ENCODE measurements at places on chromosomes 1 and 21. TPM values are rescaled to one million over a fixed set of nuclear protein-coding genes. Genes with fewer than 3 reads are reported as not detected.

KCNJ9 gene
- total RNA-seq, result under 0.01 TPM

OR2L13 gene
- total RNA-seq, result not detected

IGSF9 gene
- not detected for total RNA-seq

CD53 gene
- not detected for total RNA-seq

NOTCH2NLA gene
- total RNA-seq, result 95.6 TPM

NOTCH2 gene
- total RNA-seq, result 271 TPM

All from subcutaneous preadipocyte (primary cell).